ENCODE measurements at places on chromosomes 2 and 18.
A peak's percentile ranks its signal among the peaks of the same experiment; 100 is the strongest.

GRCh38 chr18:58128381-58129374, 84.7 kb downstream of the NEDD4L start:
- no peak for DNase-seq

GRCh38 chr2:107743274-107743673, 83.4 kb upstream of the RGPD4 start:
- no peak for DNase-seq

GRCh38 chr2:96604104-96604503, 34.0 kb downstream of the KANSL3 start:
- DNase-seq = no peak

- peak; percentile 28 for DNase-seq
Measured at GRCh38 chr18:8084160-8084559, 517.0 kb downstream of the PTPRM start.
